ENCODE measurements at places on chromosomes 13 and 19.

- DNase-seq = no peak
These were observed 246.1 kb downstream of the DCT start for GRCh38 chr13:94233401-94233800.

DNA sequence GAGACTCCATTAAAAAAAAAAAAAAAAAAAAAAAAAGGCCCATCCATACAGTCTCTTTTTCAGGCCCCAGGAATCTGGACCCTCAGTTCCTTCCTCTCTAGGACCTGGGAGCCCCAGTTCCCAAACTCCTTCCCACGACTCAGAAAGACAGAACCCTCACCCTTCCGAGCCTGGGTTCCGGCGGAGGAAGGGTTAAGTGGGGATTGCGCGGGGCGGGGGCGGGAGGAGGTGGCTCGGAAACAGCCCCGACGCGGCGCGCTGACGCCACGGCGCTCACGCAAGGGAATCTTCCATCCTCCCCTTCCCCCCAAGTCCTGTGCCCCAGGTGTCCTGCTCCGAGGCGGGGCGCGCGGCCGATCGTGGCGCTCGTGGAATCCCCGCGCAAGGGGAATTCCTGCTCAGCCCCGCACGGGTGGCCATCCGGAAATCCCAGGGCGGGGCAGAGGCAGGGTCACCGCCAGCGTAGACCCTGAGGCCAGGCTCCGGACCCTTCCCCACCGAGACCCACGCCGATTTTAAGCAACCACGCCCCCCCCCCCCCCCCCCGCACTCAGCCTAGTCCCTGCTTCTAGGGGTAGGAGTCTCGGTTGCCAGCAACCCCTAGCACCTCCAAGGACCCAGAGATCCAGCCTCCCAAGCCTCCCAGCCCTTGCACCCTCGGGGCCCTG is 659 bp downstream of the NFKBID start:
- peak; percentile 34 for DNase-seq

- DNase-seq = no peak
These were observed 261.8 kb downstream of the TBC1D4 start for GRCh38 chr13:75220238-75220542.

DNA sequence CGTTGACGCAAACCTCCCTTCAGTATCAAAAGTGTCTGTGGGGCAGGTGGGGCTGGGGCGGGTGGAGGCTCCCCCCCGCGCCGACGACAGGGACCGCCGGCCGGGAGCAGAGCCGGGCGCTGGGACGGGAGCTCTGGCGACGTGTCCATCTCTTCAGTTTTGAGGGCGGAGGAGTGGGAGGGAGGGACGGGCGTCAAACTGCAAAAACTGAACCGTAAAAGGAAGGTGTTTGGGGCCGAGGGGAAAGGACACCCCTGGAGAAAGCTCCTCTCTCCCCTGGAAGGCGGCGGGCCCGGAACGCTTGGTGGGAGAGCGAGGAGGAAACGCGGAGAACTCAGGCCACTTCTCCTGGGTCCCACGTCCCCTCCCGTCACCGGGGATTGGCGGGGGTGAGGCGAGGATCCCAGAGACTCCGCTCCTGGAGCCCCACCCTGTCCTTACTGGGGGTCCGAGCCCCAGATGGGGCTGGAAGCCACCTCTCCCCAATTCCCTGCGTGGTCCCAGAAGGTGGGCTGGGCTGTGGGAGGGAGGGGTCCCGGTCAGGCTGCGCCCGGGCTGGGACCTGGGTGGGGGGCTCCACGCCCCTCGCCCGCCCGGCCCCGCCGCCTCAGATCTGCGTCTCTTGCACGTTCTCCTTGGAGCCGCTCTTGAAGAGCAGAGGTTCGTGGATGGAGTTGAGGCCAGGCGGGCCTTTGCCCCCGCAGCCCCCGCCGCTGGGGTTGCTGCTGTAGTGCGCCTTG is 3.4 kb upstream of the ASPDH start:
- no peak for DNase-seq

DNA sequence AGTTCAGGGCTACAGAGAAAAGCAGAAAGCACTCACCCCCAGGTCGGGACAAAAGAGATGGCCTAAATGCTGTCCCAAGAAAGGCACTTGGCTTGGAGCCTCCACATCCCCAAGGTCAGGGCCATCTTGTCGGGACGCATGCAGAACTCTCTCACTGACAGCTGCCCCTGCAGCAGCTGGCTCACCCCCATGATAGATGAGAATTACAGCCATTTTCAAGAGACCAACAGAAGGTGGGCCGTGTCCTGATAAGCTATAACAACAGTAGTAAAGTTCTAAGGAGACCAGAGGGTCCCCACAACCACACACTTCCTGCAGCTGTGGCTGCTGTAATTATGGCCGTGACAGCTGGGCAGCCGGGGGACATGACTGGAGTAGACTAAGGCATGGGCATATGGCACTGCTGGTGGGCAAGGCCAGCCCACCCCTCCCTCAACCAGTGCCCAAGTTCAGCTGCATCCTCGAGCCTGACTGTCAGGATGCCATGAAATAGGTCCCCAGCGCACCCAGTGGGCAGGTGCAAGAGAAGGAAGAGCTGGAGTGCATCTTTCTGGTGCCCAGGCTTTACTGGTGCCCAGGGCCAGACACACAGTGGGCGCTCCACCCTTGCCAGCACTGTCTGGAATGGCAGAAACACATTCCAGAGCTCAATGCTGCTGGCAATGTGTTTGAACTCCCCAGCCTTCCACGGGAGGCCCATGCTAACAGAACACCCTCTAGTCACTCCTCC is 436.7 kb upstream of the ZNF507 start:
- no peak for DNase-seq
